ENCODE measurements at places on chromosomes 2 and 18. TPM values are rescaled to one million over a fixed set of nuclear protein-coding genes. Genes with fewer than 3 reads are reported as not detected.

Gene SGPP2
- polyA plus RNA-seq = 0.03 TPM

Gene TUBB8B
- 0.46 TPM for polyA plus RNA-seq

Gene CROCC2
- not detected for polyA plus RNA-seq

Gene EFHD1
- polyA plus RNA-seq = not detected

Gene TMEM182
- polyA plus RNA-seq = 1.7 TPM

Gene PMAIP1
- 30.1 TPM for polyA plus RNA-seq

Gene LOXHD1
- not detected for polyA plus RNA-seq

Gene CD207
- polyA plus RNA-seq = not detected

Gene TFCP2L1
- 3.5 TPM for polyA plus RNA-seq

Gene GALR1
- polyA plus RNA-seq = not detected

Gene PDE1A
- polyA plus RNA-seq = not detected

Gene GPR35
- polyA plus RNA-seq = 0.03 TPM

Gene DES
- polyA plus RNA-seq = 0.03 TPM

Gene PSMA8
- not detected for polyA plus RNA-seq

Gene BCL2
- polyA plus RNA-seq = 0.69 TPM

Data from foreskin keratinocyte (primary cell).